ENCODE measurements at places on chromosomes 3 and 15. TPM values are rescaled to one million over a fixed set of nuclear protein-coding genes. Genes with fewer than 3 reads are reported as not detected.

DNA sequence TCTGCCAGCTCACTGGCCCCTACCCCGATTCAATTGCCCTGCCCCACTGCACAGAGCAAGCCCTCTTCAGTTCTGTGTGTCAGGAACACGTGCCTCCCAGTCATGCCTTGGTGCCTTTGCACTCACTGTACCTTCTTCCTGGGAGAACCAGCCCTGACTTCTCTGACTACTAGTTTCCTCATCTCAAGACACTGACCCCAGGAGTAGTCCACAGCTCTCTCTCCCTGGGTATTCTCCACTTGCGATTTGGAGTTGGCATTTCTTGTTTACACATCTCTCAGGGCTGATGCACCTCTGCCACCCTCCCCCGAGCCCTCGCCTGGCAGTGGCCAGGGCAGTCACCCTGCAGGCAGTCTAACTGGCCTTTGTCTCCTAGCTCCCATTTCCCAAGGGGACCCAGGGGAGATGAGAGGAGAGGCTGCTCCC lies 5.7 kb downstream of the CISH start:
- DNase-seq = no peak

DNA sequence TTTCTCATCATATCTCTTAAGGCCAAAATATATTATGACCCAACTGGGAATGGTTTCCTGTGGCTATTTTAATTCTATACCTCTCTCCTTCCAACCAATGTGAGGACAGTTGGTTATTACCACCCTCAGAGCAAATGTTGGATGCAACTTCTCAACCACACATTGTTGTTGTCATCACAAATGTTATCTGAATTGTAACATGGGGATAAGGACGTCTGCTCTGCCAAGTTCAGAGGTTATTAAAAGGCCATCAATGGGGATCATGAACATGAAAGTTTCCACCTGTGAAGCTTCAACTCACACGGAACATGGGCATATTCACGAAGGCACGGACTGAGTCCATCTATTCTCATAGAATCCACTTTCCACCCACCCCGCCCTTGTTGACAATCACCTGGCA lies 46.8 kb downstream of the MB21D2 start:
- no peak for DNase-seq

- no peak for DNase-seq
Measured at GRCh38 chr15:90231028-90232017, 2.4 kb downstream of the CIB1 start.

DNA sequence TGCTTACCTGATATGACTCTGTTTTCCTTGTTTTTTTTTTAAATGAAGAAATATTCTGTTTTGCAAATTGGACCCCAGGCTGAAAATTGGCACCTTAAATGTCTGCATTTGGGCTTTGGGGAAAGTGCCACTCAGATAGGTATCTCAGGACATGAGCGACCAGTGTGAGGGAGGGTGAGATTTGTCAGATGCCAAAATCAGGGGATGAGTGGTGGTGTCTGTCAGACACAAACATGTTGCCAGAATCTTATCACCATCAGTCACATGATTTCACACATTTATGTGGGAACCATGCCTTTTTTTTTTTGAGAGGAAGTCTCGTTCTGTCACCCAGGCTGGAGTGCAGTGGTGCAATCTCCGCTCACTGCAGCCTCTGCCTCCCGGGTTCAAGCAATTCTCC lies 75.6 kb upstream of the OSBPL11 start:
- DNase-seq = no peak

GRCh38 chr15:47725906-47726305 lies 8.6 kb downstream of the SEMA6D start:
- DNase-seq = no peak

DNA sequence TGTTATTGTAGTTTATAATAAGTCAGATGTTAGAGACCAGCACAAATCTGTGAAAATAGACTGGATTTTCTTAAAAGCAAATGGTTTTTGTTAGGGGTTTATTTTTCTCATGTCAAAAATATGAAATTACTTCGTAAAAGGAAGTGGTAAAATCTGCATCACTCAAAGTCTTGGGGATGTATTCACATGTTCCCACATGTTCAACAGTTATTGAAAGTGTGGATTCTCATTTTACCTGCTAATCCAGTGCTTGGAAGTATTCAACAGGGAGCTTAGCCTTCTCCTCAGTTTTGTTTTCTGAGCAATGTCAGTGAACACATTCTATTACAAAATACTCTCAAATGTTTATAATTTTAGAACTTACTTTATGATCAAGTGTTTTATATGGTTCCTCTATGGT lies 352.0 kb downstream of the SOX2 start:
- DNase-seq = no peak

DNA sequence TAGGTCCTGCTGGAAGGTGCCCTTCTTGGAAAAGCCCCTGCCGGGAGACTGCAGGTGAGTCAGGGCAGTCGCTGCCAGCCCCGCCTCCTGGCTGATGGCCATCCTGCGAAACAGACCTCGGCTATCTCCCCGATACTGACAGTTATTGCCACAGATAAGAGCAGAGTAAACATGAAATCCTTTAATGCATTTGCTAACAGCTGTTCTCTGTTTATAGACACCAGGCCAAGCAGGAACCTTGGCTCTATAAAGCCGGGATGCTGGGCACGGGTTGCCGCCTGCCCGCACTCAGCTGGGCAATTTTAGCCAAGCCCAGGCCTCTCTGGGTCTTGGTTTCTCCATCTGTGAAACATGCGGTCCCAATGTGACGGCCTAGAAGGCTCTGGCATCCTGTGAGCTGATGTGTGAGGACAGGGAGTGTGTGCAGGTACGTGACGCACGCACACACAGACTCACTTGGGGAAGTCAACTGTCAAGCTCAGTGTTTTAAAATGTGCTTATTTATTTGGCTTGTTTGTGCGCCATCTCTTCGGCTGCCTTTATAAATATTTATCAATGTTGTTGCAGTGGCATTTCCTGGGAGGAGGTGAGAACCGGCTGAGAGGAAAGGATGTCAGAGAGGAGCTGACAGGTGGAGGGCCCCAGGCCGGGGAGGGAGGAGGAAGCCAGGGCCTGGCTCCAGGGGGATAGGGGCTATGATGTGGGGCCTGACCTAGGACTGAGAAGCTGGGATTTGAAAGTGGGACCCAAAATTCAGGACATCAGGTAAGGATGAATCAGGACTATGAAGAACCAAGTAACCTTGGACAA lies 50.8 kb upstream of the PRR23E start:
- DNase-seq = no peak

- no peak for DNase-seq
Measured at GRCh38 chr3:123349201-123349535, 99.7 kb downstream of the ADCY5 start.

Gene IQCF5
- not detected for total RNA-seq

Gene ACAN
- under 0.01 TPM for total RNA-seq

DNA sequence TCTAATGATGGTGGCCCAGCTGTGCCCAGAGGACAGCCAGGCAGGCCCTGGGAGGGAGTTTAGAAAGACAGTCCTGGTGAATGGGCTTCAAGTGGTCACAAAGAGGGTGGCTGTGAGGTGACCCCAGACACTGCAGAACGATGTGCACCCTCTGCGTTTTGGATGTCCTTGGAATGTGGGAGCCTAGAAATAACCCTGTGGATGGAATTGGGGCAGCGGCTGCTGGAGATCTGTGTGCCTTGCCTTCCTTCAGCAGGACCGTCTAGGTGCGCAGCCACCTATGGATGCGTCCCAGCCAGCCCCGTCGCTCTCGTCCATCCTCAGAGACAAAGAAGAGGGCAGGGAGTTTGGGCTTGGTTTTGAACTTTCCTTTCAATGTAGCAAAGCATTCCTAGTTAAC lies 46.5 kb downstream of the KLHL25 start:
- no peak for DNase-seq

Gene DAZL
- total RNA-seq = not detected

Gene A4GNT
- total RNA-seq = not detected

DNA sequence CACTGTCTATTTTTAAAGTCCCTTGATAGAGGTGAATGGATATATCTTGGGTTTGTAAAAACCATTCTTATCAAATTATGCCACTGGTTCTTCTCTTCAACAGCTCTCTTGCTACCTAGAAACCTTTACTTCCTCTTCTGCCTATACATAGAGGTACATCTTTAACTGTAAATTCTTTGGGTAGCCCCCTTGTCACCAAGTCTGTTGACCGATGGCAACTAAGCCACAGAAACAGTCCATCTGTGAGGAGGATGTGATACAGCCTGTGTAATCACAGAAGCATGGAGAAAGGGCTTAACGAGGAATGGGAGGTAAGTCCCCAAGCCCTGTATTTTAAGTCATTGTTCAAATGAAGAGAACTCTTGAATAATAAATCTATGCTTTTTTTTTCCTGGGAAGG lies 246.5 kb upstream of the MDFIC2 start:
- no peak for DNase-seq

DNA sequence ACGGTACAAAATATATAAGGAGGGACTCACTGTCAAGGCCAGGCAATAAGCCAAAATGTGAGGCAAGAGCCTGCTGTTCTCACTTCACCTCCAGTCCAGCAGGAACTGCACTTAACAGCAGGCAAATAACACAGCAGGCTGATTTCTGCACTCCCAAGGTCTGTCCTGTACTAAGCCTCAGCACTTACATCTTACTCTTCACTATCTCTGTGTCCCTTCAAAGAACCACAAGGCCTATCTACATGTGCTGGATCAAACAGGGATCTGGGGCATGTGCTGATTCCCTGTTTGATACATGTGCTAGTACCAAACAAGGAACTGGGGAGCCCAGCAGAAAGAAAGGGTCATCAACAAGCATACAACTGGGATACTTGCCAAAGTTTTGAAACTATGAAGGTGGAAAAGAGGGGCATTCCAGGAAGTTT lies 22.2 kb downstream of the UACA start:
- DNase-seq = no peak

DNA sequence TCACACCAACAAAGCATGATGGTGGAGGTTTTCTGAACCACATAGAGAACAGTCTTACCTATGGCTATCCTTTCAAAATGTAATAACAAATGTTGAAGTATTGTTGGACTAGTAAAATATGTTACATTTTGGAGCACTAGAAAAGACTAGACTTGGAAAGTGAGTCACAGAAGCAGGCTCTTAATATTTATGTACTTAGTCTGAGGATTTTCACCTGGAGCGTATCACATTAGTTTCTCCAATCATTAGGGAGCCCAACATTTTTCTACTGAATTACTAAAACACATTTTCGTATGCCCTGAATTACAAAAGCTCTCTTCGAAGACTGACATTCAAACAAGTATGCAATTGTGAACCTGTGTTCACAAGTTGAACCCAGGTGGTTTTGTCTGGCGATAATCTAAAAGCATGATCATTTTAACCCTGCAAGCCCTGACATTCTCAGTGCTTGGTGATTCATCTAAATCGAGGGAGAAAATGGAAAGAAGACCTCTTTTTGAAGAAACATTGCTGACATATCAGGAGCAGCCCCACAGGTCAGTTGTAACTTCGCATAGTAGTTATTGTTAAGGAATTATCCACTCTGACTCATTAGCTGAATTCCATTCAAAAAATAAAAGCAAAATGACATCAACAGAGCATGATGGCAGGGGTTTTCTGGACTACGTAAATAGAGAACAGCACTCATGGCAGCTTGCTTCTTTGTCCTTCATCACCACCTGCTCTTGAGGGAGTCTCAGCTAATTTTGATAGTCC lies 679.8 kb upstream of the NECTIN3 start:
- DNase-seq = no peak
